Osteocyte (in vitro differentiated cells): ENCODE measurements at places on chromosomes 4 and X. TPM values are rescaled to one million over a fixed set of nuclear protein-coding genes. Genes with fewer than 3 reads are reported as not detected.

FAM47A gene
- total RNA-seq: not detected in 2 replicates

COL25A1 gene
- total RNA-seq: 1.3 and 1.8 TPM in 2 replicates

PDE6B gene
- total RNA-seq: 1.6 TPM in 2 replicates

CFAP47 gene
- total RNA-seq: not detected in 2 replicates

PRR32 gene
- total RNA-seq: not detected in 2 replicates

FAM53A gene
- 6.2 and 9.5 TPM in 2 replicates for total RNA-seq

GUCY1B1 gene
- total RNA-seq: 11.5 and 13.2 TPM in 2 replicates

DNA sequence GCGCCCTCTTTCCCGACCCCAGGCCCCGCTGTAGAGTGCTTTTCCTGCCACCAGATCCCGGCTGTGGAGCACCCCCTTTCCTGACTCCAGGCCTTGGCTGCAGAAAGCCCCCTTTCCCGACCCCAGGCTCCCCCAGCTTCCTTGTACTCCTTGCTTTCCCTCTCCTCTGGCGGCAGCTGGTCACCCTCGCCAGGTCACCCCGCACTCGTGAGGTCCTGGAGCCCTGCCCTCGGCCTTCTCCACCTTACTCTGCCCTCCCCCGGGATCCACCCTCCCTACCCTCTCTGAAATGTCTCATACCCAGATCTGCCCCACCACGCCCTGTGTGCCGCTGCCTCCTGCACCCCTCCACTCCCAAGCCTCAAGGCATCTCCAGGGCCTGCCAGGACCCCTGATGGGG, 25.0 kb upstream of the C4orf50 start:
- no peak overlapping the region for H3K4me3 ChIP-seq
- no peaks in the 10 kb centered on the region for H3K36me3 ChIP-seq
- H3K27ac ChIP-seq: no peak overlapping the region
- H3K4me1 ChIP-seq: no peaks in the 10 kb centered on the region

- H3K4me1 ChIP-seq: no peaks in the 10 kb centered on the region
- H3K27me3 ChIP-seq: peaks cover 15% of the 10 kb centered on the region
- no peak overlapping the region for H3K27ac ChIP-seq
- no peak for DNase-seq
- no peak overlapping the region for H3K4me3 ChIP-seq
- no peaks in the 10 kb centered on the region for H3K36me3 ChIP-seq
Observed at GRCh38 chr4:93513851-93514250, 314.7 kb upstream of the ATOH1 start.

DNA sequence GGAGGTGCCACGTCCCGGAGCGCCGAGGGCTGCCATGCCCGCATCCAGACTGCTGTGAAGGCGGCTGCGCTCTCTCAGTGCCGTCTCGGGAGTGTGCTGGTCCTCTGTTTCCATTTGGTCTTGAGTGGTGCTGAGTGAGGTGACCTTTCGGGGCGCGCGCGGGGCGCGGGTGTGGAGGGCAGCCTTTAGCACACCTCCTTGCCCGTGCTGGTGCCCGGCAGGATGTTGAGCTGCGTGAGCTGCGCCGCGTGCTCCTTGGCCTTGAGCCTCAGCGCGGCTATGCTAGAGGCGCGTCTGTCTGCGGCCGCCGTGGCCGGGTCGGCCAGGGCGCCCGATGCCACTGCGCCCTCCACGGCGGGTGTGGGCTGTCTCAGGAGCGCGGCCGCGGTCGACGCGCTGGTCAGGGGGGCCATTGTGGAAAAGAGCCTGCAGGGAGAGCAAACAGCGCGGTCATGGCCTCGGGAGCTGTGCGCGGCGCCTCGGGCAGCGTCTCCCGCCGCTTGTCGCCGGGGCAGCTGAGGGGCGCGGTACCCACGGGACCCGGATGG, 11.2 kb downstream of the ARX start:
- no peak for DNase-seq
- no peak overlapping the region for H3K27ac ChIP-seq
- H3K36me3 ChIP-seq: peaks cover 2% of the 10 kb centered on the region
- H3K27me3 ChIP-seq: peaks cover 65% of the 10 kb centered on the region

- DNase-seq: no peak
- H3K27ac ChIP-seq: no peak overlapping the region
- H3K27me3 ChIP-seq: no peaks in the 10 kb centered on the region
- H3K4me1 ChIP-seq: peaks cover 24% of the 10 kb centered on the region
- H3K4me3 ChIP-seq: no peak overlapping the region
Observed at GRCh38 chr4:114999880-115000279, 113.5 kb downstream of the NDST4 start.

- peaks cover 3% of the 10 kb centered on the region for H3K27me3 ChIP-seq
- no peak overlapping the region for H3K4me3 ChIP-seq
- H3K27ac ChIP-seq: no peak overlapping the region
- DNase-seq: peak; percentile 76
- peaks cover 40% of the 10 kb centered on the region for H3K4me1 ChIP-seq
Observed at GRCh38 chr4:1199556-1200331, 27.4 kb upstream of the SPON2 start.

- H3K27me3 ChIP-seq: no peaks in the 10 kb centered on the region
- H3K4me1 ChIP-seq: peaks cover 29% of the 10 kb centered on the region
- H3K4me3 ChIP-seq: no peak overlapping the region
- no peak overlapping the region for H3K27ac ChIP-seq
- H3K36me3 ChIP-seq: no peaks in the 10 kb centered on the region
Observed at GRCh38 chr4:6811165-6811564, 28.6 kb downstream of the KIAA0232 start.

- H3K36me3 ChIP-seq: no peaks in the 10 kb centered on the region
- no peak for DNase-seq
- peaks cover 2% of the 10 kb centered on the region for H3K27me3 ChIP-seq
- H3K4me1 ChIP-seq: no peaks in the 10 kb centered on the region
- H3K4me3 ChIP-seq: no peak overlapping the region
Observed at GRCh38 chrX:106050054-106050453, 11.5 kb upstream of the SERPINA7 start.

DNA sequence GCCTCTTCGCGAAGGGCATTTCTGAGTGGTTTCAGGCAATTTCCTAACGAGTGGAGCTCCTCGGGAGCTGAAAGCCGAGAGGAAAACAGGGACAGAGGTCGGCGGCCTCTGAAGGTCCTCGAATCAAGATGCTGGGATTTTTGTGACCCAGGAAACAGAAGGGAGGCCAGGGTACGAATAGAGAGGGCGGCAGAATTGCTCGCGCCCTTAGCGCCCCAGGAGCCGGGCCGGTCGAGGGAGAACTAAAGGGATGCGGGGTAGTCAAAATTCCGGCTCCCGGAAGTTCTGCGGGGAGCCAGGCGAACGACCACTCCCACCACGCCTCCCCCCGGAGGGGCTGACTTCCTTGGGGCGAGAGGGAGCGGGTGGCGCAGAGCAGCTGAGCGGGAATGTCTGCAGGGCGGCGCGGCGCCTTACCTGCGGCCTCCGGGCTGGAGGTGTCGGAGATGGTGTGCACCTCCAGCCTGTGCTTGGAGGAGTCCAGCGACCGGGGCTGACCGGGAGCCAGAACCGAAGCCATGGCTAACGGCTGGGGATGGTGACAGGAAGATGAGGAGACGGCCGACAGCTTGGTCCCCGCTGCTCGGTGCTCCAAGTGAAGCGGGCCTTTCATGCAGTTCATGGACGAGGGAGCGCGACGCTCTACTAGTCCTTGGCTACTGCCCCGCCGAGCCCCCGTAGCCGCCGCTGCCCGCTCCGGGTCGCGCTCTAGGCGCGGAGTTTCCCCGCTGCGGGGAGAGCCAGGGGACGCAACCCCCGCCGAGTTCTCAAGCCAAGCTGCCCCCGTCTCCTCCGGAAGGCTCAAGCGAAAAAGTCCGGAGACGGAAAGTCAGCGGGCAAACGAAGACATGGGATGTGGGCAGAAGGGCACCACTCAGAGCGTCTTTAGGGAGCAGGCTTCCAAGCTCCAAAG, 782 bp downstream of the PITX2 start:
- DNase-seq: no peak
- peaks cover 3% of the 10 kb centered on the region for H3K36me3 ChIP-seq
- peak overlapping the region; percentile 71 for H3K4me3 ChIP-seq
- no peak overlapping the region for H3K27ac ChIP-seq
- H3K27me3 ChIP-seq: peaks cover 98% of the 10 kb centered on the region
- H3K4me1 ChIP-seq: peaks cover 36% of the 10 kb centered on the region

GRCh38 chr4:149135062-149135461, 680.6 kb downstream of the IQCM start:
- no peak for DNase-seq
- H3K4me3 ChIP-seq: no peak overlapping the region
- H3K36me3 ChIP-seq: no peaks in the 10 kb centered on the region
- no peaks in the 10 kb centered on the region for H3K4me1 ChIP-seq

GRCh38 chr4:185463541-185463940, 8.0 kb downstream of the CCDC110 start:
- no peaks in the 10 kb centered on the region for H3K36me3 ChIP-seq
- no peak overlapping the region for H3K27ac ChIP-seq
- H3K4me1 ChIP-seq: peaks cover 19% of the 10 kb centered on the region
- peaks cover 8% of the 10 kb centered on the region for H3K27me3 ChIP-seq

DNA sequence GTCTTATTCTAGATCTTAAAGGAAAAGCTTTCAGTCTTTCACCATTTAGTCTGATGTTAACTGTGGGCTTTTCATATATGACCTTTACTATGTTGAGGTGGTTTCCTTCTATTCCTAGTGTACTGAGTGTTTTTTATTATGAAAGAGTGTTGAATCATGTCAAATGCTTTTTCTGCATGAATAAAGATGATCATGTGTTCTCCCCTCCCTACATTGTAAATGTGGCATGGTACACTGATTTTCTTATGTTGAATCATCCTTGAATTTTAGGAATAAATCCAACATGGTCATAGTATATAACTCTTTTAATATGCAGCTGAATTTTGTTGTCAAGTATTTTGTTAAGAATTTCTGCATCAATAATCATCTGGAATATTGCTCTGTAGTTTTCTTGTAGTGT, 4.3 kb downstream of the CLGN start:
- H3K4me1 ChIP-seq: no peaks in the 10 kb centered on the region
- H3K4me3 ChIP-seq: no peak overlapping the region
- peaks cover 70% of the 10 kb centered on the region for H3K27me3 ChIP-seq
- no peaks in the 10 kb centered on the region for H3K36me3 ChIP-seq
- H3K27ac ChIP-seq: no peak overlapping the region
- DNase-seq: no peak

- H3K4me3 ChIP-seq: no peak overlapping the region
- DNase-seq: no peak
- H3K4me1 ChIP-seq: no peaks in the 10 kb centered on the region
Observed at GRCh38 chrX:41870719-41871151, 52.6 kb downstream of the CASK start.

GRCh38 chr4:99855678-99856077, 38.5 kb downstream of the LAMTOR3 start:
- peaks cover 42% of the 10 kb centered on the region for H3K27me3 ChIP-seq
- no peaks in the 10 kb centered on the region for H3K4me1 ChIP-seq
- H3K4me3 ChIP-seq: no peak overlapping the region
- H3K27ac ChIP-seq: no peak overlapping the region
- no peak for DNase-seq

DNA sequence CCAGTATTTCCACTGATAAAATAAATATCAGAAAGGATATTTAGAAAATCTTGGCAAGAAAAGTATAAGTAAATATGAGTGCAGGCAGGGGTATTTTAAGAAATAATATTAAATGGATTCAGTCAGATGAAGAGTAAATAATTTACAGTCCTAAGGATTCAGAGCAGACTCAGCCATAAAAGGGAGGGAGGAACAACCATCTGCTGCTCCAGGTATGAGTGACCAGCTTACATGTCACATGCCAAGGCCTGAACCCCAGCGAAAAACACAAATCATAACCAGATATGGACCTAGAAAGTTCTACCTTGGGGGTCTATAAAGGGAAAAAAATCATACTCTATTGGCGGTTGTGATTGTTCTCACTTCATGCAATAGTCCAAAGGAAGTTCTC, 166.8 kb downstream of the COL4A6 start:
- H3K27me3 ChIP-seq: no peaks in the 10 kb centered on the region
- H3K4me1 ChIP-seq: peaks cover 25% of the 10 kb centered on the region
- no peak overlapping the region for H3K4me3 ChIP-seq
- no peak for DNase-seq
